ENCODE measurements at places on chromosomes 7 and 10. TPM values are rescaled to one million over a fixed set of nuclear protein-coding genes. Genes with fewer than 3 reads are reported as not detected.

BTBD16 gene
- not detected for total RNA-seq

CCL24 gene
- total RNA-seq = 2.2 TPM

SORCS1 gene
- total RNA-seq = 1.4 TPM

TRUB1 gene
- 20.6 TPM for total RNA-seq

ADRB1 gene
- total RNA-seq = not detected

TMEM270 gene
- total RNA-seq = not detected

RHOBTB1 gene
- 0.11 TPM for total RNA-seq

ASZ1 gene
- total RNA-seq = not detected

PVRIG gene
- 0.99 TPM for total RNA-seq

LOXL4 gene
- total RNA-seq = 2.5 TPM

CACNB2 gene
- total RNA-seq = 7.5 TPM

- DNase-seq = no peak
Measured at GRCh38 chr7:116340201-116340847, 130.0 kb downstream of the TES start.

- no peak for DNase-seq
Measured at GRCh38 chr10:103841519-103841918, 13.9 kb downstream of the SH3PXD2A start.

DNA sequence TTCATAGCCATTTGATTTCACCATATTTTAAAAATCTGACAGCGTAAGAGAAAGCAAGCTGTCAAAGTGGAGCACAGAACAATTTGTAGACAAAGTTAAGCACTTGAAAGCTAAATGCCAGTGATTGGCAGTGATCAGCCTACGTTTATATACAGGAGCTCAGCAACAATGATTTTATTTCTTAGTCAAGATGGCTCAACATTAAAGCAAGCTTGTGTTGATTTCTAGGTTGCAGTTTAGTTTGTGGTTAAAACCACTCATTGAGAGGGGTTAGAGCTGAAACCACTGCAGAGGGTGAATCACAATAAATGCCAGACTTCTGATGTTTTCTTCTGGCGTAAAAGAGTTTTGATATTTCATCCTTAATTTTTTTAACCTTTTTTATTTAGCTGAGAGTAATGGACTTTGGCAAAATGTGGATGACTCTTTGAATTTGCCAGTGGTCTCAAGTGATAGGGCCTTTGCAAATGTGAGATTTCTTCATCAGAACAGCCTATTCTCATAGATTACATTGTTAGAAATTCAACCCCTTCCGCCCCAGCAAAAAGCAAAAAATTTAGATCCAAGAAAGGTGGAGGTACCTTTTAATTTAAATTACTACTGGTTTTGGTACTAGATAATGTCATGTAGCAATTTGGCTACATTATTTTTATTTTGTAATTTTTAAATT lies 73.8 kb downstream of the SHOC2 start:
- no peak for DNase-seq

DNA sequence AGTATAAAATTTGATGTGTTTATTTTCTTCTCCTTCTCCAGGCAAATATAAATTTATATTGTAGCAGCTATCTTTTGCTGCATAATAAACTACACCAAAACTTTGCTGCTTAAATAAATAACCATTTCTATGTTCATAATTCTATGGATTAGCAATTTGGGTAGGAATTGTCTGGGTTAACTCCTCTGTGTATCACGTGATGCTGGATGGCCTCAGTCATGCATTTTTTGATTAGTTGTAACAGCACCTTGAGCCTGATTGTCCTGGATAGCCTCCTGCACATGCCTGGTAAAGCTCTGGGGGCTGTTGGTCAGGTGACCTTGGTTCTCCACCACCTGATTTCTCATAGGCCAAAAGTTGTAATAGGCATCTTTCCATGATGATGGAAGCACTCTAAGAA lies 572.9 kb downstream of the ETV1 start:
- no peak for DNase-seq

DNA sequence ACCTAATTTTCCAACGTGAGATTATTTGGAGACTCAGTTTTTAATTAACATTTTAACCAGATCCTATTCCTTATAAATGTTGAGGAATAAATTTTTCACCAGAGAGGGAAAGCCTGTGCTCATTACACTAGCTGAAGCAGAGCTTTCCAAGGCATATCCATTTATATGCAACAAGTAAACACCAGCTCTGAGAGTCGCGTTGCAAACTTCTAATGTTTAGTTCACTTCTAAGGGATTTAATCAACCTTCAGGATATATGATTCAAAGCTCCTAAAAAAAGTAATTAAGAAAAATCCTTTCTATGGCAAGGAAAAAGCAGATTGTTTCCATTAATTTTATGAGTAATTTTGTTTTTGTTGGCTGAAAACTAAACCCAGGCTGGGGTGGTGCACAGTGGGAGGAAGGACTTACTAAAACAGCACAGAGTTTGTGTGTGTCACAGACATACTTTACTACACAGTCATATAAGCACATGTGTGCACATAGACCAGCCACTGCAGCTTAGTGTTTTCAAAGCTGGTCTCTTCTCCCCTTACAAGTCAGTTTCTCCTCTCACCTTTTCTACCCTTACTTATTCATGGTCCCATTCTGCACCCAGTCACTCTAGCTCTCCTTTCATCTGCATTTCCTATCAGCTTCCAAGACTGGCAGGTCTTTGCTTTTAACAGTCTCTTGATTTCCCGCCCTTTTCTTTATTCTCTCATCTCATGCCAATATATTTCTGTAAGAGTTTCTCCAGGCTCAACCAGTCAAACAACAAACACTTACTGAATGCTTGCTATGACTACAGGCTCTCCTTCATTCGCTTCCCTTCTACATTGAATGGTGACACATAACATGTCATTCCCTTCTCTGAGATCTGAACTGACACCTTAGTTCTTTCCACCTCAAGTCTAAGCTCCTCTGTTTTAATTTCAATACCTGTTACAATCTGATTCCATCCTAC lies 81.1 kb upstream of the FZD1 start:
- no peak for DNase-seq

GRCh38 chr7:133556553-133556952 lies 303.7 kb downstream of the EXOC4 start:
- DNase-seq = no peak

- no peak for DNase-seq
Measured at GRCh38 chr7:4029941-4030340, 652.2 kb upstream of the FOXK1 start.

GRCh38 chr7:36315309-36315944 lies 74.2 kb upstream of the ANLN start:
- DNase-seq = no peak

DNA sequence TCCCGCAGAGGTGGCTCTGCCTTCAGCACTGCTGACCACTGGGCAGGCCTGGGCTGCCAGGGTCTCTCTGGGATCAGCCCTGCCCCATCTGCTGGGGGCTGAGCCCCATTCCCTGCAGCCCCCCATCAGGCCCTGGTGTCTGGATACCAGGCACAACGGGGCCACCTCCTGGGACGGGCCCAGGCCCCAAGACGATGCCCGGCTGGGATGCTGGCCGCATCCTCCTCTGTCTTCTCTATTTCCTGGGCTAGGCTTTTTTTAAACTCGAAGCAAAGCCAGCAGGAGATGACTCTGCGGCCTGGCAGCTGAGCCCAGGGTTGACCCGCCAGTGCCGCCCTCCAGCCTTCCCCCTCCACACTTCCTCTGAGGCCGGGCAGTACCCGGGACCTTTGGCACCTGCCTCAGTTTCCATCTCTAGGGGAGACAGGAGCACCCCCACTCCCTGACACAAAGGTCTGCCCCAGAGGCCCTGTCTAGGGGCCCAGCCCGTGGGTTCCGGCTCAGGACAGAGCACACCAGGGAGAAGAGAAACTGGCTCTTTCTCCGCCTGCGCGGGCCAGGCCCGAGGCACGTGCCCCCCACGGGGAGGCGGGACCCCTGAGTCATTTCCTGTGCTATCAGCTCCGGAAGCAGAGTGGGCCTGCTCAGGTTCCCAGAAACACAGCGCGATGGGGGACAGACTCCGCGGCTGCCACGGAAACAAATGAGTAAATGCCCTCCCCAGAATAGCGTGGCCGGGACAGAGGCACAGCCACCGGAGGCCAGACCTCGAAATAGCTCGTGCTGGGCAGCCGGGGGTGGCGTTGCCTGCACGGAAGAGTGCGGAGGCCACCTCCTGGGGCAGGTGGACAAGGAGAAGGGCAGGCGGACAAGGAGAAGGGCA lies 84.6 kb upstream of the PDGFA start:
- peak; percentile 54 for DNase-seq

DNA sequence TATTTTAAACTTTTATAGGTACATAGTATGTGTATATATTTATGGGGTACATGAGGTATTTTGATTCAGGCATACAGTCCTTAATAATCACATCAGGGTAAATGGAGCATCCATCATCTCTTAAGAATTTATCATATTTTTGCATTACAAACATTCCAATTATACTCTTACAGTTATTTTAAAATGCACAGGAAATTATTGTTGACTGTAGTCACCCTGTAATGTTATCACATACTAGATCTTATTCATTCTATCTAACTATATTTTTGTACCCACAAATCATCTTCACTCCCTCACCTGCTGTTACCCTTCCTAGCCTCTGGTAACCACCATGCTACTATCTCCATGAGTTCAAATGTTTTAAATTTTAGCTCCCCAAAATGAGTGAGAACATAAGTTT lies 56.3 kb upstream of the FAM3C start:
- no peak for DNase-seq

DNA sequence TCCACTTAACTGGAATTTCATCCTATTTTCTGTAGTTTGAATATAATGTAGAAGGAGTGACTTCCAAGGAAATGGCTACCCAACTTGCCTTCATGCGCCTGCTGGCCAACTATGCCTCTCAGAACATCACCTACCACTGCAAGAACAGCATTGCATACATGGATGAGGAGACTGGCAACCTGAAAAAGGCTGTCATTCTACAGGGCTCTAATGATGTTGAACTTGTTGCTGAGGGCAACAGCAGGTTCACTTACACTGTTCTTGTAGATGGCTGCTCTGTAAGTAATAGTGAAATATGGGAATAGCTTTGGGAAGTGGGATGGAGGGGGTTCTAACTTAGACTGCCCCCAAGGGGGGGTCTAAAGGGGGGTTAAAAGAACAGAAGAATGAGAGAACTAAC lies 34.5 kb downstream of the COL1A2 start:
- DNase-seq = no peak

DNA sequence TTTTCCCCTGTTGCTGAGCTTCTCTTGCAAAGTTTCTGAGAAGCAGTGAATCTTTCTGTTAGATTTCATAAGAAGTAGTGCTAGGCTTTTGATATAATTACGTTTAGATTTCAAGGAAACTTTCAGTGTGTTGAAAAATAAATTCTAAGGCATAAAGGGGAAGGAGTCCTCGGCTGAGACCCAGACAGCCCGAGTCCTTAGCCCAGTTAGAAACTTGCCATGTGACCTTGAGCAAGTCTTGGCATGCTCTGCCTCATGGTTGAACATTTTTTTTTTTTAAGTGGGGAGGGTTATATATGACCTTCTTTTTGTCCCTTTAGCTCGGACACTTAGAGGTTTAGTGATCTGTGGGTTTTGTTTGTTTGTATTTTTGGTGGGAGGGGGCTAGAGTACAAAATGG lies 117.5 kb downstream of the TCF7L2 start:
- DNase-seq = no peak

DNA sequence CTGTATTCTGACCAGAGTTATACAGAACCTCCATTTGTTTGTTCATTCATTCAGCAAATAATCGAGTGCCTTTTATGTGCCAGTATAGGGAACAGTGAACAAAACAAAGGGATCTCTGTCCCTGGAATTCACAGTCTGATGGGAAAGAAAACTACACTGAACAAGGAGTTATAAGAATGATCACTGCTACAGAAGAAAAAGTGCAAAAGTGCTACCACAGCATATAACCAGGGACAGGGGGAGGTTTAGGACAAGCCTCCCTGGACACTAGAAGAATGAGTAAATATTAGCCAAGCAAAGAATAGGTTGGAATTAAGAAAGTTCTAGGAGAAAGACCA lies 4.2 kb downstream of the CLDN12 start:
- DNase-seq = no peak

- DNase-seq = no peak
Measured at GRCh38 chr7:151315038-151315655, 26.5 kb upstream of the NUB1 start.

DNA sequence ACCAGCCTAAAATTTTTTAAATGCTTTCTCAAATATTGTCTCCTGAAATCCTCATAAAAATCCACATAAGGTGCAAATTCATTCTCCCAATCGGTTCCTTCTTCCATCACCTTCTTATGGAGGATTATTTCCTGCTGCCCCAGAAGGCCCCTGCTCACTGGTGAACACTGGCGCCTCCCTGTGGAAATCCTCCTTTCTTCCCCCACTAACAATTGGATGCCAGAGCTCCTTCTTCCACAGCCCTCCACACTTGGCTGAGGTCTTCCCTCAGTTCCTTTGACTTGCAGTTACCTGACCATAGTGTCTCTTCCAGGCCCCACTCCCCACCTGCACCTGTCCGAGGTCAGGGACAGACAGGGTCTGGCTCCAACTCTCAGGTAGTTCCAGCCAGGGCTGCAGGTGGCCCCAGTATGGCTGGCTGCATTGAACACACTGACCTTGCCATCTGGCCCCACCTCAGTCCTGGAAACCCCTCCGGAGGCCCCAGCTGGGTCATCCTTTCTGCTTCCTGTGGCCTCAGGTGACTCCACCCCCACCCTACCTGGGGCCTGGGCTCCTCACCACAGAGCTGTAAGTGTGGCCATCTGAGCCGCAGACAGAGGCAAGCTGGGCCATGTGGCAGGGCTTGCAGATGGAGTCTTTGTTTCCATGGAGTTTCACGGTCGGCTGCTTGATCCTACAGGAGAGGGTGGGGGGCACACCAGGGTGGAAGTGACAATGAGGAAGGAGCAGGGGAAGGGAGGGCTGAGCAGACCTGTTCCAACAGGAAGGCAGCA lies 18.4 kb downstream of the SPOCK2 start:
- DNase-seq = no peak

DNA sequence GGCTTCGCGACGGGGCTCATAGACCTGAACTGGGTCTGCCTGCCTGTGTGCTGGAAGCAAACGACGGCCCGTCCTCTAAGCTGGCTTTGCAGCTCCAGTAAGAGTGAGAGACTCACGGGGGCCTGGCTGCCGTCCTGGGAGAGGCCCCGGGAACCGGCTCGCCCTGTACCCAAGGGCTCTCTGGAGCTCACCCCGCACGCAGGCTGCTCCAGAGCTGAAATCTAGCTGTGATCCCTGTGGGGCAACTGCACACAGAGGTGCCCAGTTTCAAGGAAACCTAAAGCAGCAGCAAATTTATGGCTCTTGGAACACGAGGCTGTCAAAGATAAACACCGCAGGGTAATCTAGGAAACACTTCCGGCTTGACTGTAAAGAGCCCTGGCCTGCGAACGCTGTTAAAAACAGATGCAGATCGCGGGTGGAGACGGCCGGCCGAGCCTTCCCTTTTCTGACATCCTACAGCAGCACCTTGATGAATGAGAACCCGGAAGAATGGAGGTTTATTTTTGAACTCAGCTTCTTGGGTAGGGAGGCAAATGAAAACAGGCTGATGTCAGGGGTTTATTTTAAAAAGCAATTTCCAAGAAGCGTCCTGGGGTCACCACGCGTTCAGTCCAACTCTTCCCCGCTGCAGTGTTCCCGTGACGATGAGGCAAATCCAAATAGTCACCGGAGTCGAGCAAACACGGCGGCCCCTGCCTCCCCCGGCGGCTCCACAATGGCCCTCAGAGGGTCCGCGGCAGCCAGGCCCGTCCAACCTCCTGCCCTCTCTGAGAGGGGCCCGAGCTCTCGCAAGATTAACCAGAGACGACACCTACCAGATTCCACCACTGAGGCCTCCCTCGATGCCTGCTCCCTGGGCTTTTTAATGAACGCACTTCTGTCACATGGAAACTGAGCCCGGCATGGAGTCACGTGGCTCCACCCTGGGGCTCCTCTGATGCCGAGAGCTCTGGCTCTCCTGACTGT lies 29.6 kb downstream of the AMZ1 start:
- no peak for DNase-seq

- no peak for DNase-seq
Measured at GRCh38 chr10:102814873-102815661, 22.1 kb downstream of the CYP17A1 start.

GRCh38 chr10:132223156-132223590 lies 36.4 kb downstream of the DPYSL4 start:
- no peak for DNase-seq

Data from esophagus squamous epithelium (tissue), 5 donors.